ENCODE measurements at places on chromosomes 7 and 10.

DNA sequence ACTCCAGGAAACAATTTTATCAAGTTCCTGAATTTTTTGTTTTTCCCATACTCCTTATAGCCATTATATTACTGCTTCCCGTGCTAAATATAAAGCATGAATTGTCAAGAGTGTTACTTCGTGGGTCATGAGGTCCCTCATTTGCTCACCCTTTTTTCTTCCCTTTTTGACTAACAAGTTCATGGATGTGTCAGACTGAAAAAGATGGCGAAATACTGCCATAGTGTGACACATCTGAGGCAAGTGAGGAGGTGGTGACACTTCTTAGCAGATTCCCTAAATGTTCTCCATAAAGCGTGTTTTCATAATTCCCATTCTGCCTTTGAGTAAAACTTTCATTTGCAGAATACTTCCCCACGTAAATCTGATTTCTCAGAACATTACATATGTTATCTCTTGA lies 269.6 kb upstream of the FZD1 start:
- DNase-seq: no peak

DNA sequence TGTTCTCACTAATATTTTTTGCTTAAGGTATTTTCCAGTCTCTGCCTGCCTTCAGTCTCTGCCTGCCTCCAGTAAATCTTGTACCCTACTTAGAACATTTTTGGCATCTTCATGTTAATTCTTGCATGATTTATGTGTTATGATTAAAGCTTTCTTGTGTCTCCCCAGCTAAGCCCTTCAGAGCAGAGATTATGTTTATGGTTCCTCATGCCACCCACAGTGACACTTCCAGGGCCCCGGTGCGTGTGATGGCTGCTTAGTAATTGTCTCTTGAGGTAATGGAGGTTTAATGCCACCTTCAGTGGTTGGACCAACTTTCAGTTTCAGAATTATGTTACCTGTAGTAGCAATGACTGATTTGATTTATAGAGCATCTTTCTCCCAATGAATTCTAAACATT lies 70.6 kb upstream of the MET start:
- DNase-seq: no peak

- DNase-seq: no peak
Observed at GRCh38 chr7:116162254-116162653, 48.1 kb upstream of the TES start.

DNA sequence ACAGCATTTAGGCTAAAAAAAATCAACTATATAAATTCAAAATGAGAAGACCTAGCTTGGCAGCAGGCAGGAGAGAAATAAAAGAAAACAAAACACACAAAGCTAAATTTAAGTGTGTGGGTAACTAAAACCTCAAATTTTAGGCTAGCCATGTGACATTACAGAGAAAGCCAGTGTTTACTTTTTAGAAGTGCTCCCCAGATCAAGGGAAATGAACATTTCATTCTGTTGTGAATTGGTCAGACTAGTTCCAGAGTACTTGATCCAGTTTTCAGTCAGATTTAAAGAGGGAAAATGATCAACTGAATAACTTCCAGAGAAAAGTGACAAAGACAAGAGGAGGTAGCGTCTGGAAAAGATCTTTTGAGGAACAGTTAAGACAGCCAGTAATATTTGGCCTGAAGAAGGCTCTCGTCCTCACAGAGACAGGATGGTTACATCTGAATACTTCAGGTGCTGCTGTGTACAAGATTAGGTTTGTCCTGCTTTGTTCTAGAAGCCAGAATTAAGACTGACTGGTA lies 563.4 kb downstream of the KCNMA1 start:
- no peak for DNase-seq

DNA sequence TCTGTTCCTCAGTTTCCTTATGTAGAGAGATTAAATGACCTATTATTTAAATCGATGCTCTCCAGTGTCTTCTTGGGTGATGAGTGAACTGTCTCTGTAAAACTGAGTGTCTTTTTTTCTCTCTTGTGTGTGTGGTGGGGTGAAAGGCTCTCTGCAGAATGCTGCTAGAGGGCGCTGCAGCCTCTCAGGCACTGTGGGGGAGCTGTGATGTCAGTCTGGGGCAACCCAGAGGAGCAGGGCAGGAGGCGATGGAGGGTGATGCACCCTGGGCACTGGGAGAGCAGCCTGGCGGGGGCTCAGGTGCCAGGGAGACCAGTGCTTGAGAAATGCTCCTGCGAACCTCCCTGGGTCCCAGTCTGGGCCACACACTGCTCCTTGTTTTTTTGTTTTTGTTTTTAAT lies 110.1 kb upstream of the POM121L12 start:
- DNase-seq: no peak

- no peak for DNase-seq
Observed at GRCh38 chr7:132964876-132965275, 117.0 kb downstream of the CHCHD3 start.

DNA sequence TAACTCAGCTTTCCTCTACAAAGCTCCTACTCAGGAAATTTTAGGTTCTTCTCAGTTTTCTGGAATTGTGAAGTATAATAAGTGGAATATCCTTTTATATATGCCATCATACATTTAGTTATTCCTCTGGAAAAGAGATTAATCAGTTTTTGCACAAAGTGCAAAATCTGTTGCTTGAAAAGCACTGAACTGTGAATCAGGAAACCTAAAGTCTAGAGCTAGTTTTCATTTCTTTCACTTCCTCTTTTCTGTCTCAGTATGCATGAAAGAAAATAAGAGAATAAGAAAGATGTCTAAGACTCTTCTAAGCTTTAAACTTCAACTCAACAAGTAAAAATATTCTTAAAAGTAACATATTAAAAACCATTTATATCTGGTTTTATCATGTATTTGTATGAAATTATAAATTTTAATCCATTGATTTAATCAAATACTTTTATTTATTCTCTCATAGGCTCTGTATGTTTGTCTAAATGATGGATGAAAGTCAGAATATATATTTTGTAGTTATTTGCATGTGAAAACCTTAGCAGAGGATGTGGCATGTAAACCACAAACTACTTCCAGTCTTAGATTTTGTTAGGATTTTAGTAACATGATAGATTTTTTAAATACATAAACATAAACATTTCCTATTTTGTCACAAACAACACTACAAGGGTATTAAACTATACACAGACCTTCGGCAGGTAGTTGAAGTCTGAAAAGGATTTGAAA lies 1073.0 kb downstream of the XPNPEP1 start:
- DNase-seq: no peak

GRCh38 chr7:142380069-142380468 lies 122.2 kb upstream of the PRSS58 start:
- DNase-seq: no peak

DNA sequence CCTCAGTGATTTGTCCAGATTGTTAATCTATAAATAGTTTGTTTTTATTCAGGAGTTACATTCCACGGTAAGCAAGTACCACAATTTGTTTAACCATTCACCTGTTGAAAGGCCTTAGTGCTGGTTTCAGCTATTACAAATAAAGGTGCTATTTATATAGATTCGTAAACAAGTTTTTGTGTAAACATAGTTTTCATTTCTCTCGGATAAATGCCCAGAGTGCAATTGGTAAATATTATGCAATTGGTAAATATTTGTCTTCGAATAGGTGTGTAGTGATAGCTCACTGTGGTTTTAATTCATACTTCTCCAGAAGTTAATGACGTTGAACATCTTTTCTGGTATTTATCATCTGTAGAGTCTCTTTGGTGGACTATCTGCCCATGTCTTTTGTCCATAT lies 76.4 kb upstream of the RSU1 start:
- DNase-seq: no peak

DNA sequence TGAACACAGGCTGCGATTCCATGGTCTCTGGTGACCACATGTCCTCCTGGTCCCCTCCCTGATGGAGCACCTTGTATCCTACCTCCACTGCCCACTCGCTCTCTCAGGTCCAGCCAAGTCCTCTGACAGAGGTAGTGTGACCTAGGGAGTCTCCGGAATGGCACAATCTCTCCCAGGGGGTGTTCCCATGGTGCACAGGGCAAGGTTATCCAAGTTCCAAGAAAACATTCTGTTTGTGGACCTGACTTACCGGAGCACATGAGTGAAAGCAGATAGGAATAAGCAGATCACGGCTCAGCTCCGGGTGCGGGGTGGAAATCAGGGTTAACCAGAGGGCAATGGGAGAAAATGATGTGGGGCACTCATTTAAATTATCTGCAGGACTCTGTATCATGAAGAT lies 45.8 kb upstream of the INSIG1 start:
- no peak for DNase-seq

DNA sequence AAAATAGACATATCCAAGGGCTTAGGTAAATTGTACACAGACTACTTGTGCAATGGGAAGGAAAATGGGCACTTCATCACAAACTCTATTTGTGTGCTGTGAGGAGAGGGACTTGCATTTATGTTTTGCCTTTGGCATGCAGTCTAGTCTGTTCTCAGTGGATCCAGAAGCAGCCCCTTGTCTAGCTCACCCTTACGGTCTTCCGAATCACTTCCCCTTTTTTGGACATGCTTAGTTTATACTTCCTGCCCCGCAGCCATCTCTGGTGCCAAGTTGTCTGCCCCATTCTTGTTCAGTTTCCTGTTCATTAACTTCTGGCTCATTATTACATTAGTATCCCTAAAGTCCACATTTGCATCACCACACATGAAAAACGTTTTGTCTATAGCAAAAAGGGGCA lies 161.6 kb downstream of the NRCAM start:
- DNase-seq: no peak

GRCh38 chr10:14540611-14541010 lies 209.9 kb upstream of the FRMD4A start:
- DNase-seq: no peak

- peak; percentile 5 for DNase-seq
Observed at GRCh38 chr7:11077816-11078215, 104.1 kb downstream of the PHF14 start.

DNA sequence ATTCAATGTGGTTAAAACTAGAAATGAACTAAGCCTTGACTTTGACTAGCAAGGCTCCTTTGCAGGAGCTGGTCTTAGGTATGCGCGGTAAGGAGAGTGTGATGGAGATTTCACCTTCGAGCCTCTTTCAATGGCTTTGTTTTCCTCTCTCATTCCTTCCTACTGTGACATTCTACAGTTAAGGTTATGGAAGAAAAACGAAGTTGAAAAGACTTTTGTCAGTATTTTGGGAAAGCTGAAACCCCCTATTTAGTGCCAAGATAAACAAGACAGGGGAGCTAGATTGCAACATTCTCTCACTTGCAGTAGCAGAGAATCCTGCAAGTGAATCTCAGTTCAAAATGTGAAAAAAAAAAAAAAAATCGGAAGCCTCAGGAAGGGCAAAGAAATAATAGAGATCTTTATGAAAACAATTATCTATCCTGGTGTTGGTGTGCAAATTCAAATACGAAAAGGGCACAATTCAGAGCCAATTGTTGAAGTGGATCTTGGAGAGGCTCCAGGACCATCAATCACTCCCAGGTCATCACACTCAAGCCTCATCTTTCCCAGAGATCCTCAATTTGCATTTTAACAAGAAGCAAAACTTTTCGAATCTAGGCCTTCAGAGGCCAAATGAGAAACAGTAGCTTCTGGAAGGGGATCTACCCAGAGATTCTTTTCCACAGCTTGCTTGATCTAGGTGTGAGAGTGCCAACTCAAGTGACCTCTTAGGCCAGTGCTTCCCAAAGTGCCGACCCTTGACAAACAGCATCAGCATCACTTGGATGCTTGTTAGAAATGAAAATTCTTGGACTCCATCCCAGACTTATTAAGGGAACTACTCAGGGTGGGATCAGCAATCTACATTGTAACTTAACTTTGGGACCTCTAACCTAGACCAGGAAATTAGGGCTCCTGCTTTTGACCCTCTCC lies 163.8 kb downstream of the INHBA start:
- peak; percentile 12 for DNase-seq

DNA sequence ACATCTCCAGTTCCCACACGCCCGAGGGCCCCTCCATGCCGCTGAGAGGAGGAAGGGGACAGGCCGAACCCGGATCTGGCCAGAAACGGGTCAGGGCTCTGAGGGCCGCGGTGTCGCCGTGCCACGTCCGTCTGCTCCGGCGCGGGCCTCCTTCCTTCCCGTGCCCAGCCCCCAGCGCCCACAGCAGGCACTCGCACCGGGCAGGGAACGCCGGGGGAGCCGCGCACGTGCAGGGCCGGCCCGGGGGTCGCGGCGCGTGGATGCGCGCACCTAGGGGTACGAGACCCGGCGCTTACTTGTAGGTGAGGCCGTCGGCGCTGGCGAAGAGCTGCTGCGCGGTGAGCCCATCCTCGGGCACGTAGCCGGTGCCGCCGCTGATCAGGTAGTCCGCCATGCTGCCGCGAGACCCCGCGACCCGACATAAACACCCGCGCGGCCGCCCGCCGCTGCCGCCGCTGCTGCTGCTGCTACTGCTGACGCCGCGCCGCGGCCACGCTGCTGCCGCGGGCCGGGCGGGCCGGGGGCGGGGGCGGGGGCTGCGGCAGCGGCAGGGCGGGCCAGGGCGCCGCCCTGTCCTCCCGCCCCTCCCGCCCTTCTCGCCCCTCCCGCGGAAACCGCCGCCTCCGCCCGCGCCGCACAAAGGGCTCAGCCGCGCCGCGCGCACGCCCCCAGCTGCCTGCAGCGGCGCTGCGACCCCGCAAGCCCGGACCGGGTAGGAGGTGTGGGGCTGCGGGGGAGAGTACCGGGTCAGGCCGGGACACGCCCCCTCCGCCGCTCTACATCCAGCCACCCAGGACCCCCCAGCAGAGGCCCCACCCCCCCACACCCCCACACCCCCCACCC lies 4.1 kb downstream of the IMPDH1 start:
- DNase-seq: peak; percentile 50

DNA sequence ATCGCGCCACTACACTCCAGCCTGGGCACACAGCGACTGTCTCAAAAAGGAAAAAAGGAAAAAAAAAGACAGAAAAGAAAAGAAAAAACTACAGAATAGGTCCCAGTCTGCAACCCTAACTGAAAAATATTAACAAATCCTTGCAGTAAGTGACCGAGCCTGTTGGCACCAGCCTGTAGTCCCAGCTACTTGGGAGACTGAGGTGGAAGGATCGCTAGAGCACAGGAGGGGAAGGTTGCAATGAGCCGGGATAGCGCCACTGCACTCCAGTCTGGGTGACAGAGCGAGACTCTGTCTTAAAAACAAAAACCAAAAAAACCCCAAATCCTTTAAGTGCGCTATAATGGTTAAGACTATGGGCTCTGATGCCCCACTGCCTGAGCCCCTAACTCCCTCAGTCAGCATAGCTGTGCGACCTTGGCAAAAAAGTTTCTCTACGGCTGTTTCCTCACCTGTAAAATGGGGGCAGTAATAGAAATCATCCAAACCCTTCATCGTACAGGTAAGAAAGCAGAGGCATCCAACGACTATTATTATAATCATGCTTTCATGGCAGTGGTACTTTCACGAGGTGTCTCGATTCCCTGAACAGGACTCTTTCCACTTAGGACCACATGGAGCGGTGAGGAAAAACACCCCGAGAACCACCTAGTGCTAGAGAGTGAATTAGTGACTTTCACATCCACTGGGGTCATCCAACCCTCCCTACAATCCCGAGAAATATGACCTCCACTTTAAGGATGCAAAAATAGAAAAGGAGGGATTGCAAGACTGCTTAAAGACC lies 755 bp downstream of the TOMM7 start:
- peak; percentile 21 for DNase-seq
